Ovary (tissue), 10 donors: ENCODE measurements at places on chromosomes 1 and 21.

DNA sequence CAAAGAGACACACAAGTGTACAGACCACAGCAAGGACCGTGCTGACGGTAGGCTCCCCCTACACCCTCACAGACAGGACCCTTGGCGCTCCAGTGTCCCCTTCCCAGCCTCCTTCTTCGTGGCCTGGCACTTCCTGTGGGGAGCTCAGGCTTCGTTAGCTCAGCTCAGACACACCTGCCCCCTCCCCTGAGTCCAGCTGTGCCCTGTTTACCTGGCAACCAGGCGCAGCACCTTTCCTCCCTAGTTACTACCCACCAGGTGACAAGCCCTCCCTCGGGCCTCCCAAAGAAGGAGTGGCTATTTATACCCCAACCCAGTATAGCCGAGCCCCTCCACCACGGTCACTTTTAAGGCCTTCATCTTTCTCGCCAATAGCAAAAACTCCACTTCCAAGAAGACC, 4.7 kb downstream of the CELF3 start:
- DNase-seq: no peak

- DNase-seq: no peak
These were observed 22.9 kb upstream of the IKBKE start for GRCh38 chr1:206447422-206447765.

DNA sequence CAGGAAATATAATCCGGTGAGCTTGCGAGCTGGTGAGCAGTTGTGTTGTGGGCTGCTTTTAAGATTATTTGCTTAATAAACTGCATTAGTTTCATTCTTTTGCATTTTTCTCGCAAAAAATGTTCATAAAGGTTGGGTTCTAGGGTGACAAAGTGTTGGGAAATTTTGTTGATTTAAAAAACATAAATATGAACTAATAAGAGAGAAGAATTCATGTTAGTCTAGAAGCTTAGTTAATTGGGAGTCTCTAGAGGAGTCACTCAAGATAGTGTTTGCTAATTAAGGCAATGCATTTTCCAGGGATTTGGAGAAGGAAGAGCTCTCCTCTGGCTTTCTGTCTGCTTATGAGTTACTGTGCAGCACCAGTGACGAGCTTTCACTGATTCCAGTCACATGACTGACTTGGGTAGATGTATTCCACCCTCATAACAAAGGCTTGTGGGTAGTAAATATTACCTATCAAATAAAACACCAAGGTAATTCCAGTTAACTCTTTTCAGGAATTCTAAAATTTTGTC, 417.0 kb downstream of the PTBP2 start:
- no peak for DNase-seq

GRCh38 chr1:167924543-167925231, 10.8 kb upstream of the ADCY10 start:
- no peak for DNase-seq

- DNase-seq: no peak
These were observed 52.4 kb upstream of the C1orf53 start for GRCh38 chr1:197850042-197850441.

GRCh38 chr1:202154766-202155477, 5.5 kb downstream of the PTPN7 start:
- no peak for DNase-seq

DNA sequence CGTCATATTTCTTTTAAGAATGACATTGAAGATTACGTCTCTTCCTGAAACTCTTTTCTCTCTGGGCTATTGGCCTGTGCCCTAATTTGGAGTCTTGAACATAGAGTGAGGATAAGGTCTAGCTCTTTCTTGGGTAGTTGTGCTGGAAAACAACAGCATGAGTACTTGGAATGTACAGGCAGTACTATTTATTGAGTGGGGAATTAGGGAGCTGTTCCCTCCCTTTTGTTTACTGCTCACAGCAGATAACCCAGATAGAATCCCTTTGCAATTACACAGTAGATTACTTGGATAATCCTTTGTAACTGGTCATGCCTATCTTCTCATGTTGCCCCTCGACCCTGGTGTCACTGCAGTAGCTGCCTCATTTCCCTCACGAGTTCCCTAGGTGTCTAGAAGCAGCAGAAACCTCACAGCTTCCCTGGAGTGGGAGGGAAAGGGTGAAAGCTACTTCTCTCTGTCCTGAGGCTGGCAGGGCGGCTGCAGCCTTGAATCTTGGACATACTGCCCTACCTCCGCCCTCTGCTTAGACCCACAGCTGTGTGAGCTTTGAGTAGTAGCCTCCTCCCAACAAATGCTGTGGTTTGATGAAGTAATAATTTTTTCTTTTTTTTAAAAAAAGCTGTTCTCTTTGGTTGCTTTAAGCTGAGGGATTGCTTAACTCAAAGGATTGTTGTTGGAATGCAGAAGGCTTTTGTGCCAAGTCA, 70.6 kb downstream of the FGGY start:
- DNase-seq: peak; percentile 75

DNA sequence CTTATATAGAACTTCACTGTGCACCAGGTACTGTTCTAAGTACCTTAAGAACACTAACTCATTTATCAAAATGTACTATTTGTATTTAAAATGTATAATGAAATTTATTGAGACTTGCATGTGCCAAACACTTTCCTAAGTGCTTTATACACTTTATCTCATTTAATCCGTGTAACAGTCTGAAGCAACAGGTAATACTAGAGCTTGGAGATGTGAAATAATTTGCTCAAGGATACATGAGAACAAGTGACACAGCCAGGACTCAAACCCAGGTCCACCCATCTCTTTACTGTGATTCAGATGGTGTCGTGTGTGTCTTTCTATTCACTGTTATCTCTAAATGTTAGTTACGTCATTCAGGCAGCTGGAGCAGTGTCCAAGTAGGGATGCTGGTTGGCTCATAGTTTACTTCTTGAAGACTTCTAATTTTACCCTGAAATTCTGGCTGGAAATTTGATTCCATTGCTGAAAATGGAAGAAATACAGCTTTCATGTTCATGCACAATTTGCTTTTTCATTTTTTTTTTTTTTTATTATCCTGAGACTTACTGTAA, 169.7 kb upstream of the UBE2U start:
- DNase-seq: no peak

- DNase-seq: no peak
These were observed 1.5 kb downstream of the ZNF684 start for GRCh38 chr1:40532844-40533424.

DNA sequence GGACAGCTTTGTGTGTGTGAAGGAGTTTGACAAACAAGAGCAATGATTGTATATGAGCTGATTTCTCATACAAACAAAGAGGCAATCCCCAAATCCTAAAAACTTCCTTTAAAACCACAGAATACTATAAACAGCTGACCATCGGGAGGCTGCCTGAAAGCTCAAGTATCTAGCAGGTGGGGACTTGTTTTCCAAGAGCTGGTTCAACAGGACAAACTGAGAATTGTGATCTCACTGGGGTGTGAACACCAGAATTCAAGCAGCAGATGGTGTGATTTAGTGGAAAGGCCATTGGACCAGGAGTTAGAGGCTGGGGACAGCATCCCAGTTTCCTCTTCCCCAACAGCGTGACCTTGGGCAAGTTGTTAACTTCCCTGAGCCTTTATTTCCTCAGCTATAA, 13.9 kb downstream of the LMX1A start:
- no peak for DNase-seq

GRCh38 chr1:70038025-70038424, 167.4 kb downstream of the LRRC40 start:
- DNase-seq: no peak

DNA sequence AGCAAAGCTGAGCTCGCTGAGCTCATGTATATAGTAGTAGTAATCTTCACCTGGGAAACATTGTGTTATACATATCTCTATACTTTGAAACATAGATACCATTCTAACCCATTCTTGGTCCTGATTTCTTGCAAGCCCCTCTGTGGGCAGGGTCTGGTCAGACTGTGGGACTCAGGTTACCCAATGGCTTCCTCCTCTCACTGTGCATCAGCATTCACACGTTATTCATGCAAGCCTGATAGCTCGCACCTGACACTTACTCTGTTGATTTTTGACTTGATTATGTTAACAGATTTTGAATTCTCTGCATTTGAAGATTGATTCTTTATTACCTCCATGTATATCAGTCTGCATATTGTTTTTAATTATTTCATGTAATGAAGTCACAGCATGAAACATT, 1.3 kb downstream of the GBP7 start:
- DNase-seq: no peak

GRCh38 chr1:10905841-10906655, 106.4 kb upstream of the TARDBP start:
- DNase-seq: no peak

GRCh38 chr1:165717918-165718515, 19.7 kb upstream of the ALDH9A1 start:
- no peak for DNase-seq

GRCh38 chr21:41766883-41767605, at the start of gene RIPK4:
TSS of gene RIPK4 (minus strand) at chr21:41767052. CDS start at chr21:41767041, 11 bp downstream.
- DNase-seq: no peak

GRCh38 chr1:46643368-46643775, 24.8 kb downstream of the ATPAF1 start:
- no peak for DNase-seq

DNA sequence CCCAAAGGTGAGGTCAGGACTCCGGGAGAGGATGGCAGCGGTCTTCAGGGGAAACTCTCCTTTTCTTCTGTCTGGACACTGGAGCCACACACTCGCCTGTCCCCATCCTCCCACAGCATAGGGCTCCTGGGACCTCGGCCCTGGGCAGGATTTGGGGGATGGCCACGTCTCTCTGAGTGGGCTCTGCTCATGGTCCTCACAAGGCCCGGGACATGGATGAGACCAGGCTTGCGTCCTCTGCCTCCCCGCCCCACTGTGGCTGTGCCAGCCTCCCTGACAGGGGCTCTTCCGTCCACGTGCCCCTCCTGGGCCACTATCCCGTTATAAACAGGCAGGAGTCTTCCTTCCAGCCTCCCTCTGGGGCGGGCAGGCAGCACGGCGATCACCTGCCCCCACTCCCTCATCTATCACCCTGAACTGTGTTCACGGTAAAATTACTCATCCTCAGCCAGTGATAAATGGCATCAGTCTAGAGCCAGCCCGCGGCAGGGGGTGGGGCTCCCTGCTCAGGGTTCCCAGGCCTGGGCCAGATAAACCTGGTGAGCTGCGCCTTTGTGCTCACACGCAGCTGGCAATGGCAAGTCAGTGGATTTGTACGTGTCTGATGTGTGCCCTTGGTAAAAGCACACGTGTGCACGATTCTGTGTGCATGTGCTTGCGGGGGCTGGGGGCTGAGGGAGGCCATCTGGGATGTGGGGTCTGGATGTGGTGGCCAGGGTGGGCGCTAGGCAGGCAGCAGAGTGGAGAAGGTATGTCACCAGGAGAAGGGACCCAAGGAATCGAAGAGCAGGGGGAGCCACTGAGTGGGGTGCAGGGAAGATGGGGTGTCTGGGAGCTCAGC, 12.6 kb upstream of the SAMD11 start:
- DNase-seq: peak; percentile 5

DNA sequence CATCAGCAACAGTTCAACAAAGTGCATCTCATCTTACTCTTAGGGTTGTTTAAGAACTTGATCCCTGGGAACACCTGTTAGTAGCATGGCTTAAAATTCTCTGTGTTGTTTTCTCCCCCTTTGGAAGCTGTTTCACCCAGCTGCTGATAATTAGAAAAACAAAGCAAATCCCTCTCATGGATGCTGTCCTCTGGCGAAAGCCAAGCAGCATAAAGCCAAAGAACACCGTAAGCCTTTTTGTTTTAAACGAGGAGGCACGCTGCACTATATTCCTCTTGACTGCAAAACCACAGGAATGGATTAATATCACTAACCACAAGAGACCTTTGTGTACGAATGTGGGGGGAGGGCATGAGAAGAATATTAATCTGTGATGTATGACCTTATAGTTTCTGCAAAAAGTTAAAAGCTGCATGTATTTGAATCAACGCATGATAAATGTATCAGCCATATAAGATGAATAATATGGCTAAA, 923.2 kb downstream of the LTN1 start:
- DNase-seq: no peak

DNA sequence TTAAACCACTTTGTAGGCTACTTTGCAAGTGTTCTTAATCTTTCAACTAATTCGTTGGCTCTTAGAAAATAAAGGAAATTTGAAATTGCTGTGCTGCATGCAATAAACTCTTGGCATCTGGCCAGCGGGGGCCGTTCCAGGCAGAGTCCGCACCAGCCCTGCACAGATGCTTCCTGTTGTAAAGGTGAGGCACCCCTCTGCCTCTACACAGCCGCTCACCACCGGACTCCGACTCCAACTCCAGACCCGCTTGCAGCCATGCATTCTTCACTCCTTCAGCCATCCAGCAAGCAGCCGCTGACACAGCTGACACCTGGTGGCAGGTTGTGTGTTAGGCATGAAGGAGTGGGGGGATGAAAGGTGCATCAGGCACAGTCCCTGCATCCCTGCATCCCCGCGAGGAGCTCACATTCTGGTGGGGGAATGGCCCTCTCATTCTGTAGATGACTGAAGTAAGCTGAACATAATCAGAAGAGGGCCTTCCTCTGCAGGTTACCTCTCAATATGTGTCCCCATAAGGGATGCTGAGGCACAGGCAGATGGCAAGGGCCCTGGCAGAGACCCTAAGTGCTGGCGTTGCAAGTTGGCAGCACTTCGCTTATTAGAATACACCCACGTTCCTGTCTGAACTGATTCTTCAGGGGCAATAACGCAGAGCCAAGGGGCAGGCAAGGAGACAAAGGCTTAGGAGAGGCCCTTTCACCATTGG, 56.8 kb downstream of the GLIS1 start:
- peak; percentile 33 for DNase-seq

GRCh38 chr1:116489231-116489697, 81.6 kb downstream of the CD58 start:
- DNase-seq: no peak

GRCh38 chr1:226736001-226736907, 2.8 kb downstream of the ITPKB start:
- no peak for DNase-seq

DNA sequence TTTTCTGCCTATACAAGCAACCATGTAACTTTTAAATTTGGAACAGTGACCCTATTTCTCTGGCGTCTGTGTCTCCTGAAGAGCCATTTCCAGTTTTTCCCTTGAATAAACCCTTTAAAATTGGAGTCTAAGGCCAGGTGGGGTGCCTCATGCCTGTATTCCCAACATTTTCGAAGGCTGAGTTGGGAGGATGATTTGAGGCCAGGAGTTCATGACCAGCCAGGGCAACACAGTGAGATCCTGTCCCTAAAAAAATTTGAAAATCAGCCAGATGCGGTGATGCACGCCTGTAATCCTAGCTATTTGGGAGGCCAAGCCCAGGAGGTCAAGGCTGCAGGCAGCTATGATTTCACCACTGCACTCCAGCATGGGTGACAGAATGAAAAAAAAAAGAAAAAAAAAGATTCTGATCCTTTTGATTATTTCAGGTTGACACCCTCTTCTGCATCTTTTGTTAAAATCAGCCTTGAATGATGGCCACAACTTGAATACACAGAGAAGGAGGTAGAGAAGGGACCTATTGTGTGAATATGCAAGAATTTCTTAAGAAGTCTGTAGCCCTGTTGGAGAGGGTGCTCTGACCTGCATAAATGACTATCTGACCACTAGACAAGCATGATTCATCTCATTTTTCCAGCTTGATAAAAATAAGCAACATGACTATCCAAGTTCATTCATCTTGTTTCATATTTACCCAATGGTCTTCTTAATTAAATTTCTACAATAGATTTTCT, 40.2 kb upstream of the PARP1 start:
- no peak for DNase-seq

- no peak for DNase-seq
These were observed 30.4 kb downstream of the RRP1 start for GRCh38 chr21:43819511-43820405.

GRCh38 chr1:79323239-79324025, 316.9 kb upstream of the ADGRL4 start:
- no peak for DNase-seq
